Activated CD4-positive, alpha-beta memory T cell treated with anti-CD3 and anti-CD28 coated beads for 36 hours (primary cell): ENCODE measurements at places on chromosomes 5 and 9. TPM values are rescaled to one million over a fixed set of nuclear protein-coding genes. Genes with fewer than 3 reads are reported as not detected.

DNA sequence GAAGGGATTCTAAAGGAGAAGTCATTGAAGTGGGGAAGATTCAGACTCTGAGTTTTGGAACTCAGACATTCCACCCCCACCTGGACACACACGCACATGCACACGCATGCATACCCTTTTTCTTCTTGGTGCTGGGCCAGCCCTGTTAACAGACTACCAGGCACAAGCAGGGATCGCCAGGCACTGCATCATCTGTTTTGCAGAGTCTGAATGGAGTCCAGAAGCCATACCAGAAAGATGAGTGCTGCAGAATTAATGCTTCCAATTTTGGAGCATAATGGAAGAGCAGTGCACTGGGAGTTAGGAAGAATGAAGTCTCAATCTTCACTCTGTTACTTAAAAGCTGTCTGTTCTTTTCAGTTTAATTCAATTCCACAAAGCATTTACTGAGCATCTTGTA, 95.5 kb downstream of the PDE8B start:
- no peaks in the 10 kb centered on the region for H3K4me1 ChIP-seq
- H3K36me3 ChIP-seq: no peaks in the 10 kb centered on the region
- H3K27ac ChIP-seq: no peak overlapping the region
- DNase-seq: no peak
- no peak overlapping the region for H3K4me3 ChIP-seq

GRCh38 chr5:149675610-149676201, 54.4 kb upstream of the PPARGC1B start:
- H3K4me1 ChIP-seq: no peaks in the 10 kb centered on the region
- H3K27ac ChIP-seq: no peak overlapping the region
- no peak overlapping the region for H3K4me3 ChIP-seq
- DNase-seq: no peak
- H3K27me3 ChIP-seq: peaks cover 10% of the 10 kb centered on the region
- H3K36me3 ChIP-seq: peaks cover 5% of the 10 kb centered on the region

DNA sequence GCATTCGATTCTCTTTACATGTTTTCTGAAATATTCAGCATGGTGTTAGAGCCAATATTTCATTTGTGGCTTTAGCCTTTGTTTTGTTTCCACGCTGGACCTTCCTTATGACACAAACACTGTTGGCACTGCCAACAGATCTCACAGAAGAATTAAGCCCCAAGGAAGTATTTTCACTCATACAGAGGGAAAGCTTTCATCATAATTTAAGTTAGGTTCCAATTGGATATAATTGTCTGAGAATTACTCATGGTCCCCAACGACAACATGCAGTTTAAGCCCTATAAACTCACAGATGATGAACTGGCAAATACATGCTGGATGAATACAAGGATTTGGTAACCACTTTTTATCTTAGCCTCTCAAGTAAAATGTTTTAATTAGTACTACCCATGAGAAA, 259.5 kb downstream of the EBF1 start:
- H3K27me3 ChIP-seq: no peaks in the 10 kb centered on the region
- DNase-seq: no peak

DNA sequence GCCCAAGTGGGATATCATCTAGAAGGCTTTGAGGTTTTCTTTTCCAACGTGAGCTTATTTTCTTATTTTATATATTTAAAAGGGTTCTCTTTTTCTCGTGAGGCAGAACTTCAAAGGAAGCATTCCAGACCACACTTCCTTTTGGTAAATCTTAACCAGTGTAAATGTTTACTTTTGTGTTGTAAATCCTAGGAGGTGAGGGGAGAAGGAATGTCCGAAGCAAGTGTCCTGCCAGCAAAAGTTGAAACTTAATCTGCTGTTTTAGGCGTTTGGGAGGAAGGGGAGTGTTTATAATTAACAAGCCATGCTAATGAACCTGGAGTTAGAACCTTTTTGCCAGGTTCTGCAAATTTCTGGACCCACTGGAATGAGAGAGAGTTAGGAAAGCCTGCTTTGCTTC, 37.9 kb downstream of the WWC1 start:
- H3K27me3 ChIP-seq: peaks cover 5% of the 10 kb centered on the region
- no peaks in the 10 kb centered on the region for H3K36me3 ChIP-seq
- H3K4me3 ChIP-seq: no peak overlapping the region

GRCh38 chr5:79793304-79793703, 103.7 kb downstream of the CMYA5 start:
- peaks cover 6% of the 10 kb centered on the region for H3K27me3 ChIP-seq
- no peak overlapping the region for H3K4me3 ChIP-seq
- no peak overlapping the region for H3K27ac ChIP-seq
- H3K4me1 ChIP-seq: no peaks in the 10 kb centered on the region

- H3K4me1 ChIP-seq: no peaks in the 10 kb centered on the region
- H3K27ac ChIP-seq: no peak overlapping the region
- H3K27me3 ChIP-seq: peaks cover 5% of the 10 kb centered on the region
Measured at GRCh38 chr9:31908158-31908890, 476.1 kb upstream of the ACO1 start.

Gene HARS2
- 26.9 TPM for total RNA-seq

DNA sequence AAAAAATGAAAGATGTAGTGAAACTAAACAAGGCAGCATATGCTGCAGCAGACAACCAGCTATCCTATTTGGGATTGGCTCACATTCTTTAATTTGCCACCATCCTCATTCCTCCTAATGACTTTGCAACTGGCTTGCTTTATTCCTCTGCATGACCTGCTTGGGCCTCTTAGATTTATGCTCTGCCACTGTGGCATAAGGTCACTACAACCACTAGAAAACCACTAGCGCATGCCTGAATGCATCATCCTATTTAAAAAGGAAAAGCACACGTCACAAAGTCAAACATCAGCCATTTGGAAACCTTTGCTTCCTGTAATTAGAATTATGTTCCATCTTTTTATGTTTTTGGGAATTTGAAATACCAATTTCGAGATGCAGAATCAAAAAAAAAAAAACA, 40.8 kb upstream of the CCDC152 start:
- peaks cover 5% of the 10 kb centered on the region for H3K27me3 ChIP-seq
- no peak for DNase-seq
- peaks cover 18% of the 10 kb centered on the region for H3K4me1 ChIP-seq
- H3K27ac ChIP-seq: no peak overlapping the region
- H3K36me3 ChIP-seq: no peaks in the 10 kb centered on the region
- no peak overlapping the region for H3K4me3 ChIP-seq

Gene PPP3R2
- total RNA-seq: not detected

Gene TLE4
- total RNA-seq: 14.3 TPM

Gene COL15A1
- 0.14 TPM for total RNA-seq

DNA sequence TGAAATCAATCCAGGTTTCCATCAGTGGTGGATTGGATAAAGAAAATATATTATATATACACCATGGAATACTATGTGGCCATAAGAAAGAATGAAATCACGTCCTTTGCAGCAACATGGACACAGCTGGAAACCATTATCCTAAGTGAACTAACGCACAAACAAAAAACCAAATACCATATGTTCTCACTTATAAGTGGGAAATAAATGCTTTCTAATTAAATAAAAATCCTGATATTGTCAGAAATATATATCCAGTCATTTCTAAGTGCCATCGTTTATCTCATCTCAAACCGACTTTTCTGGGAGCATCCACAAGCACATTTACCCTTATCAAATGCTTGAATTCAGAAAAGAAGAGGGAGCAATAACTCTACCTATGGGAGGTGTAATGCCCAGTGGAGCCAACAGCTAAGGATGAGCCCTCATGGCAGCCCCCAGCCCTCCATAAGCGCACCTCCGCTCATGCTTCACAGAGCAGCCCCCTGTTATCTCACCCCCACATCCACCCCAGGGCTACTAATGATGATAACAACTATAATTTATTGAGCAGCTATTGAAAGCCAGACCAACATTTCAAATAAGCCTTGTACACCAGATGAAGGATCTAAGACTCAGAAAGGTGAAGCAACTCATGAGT, 101.7 kb upstream of the SPOCK1 start:
- DNase-seq: no peak
- no peak overlapping the region for H3K27ac ChIP-seq
- no peaks in the 10 kb centered on the region for H3K36me3 ChIP-seq
- peaks cover 16% of the 10 kb centered on the region for H3K27me3 ChIP-seq
- no peaks in the 10 kb centered on the region for H3K4me1 ChIP-seq
- no peak overlapping the region for H3K4me3 ChIP-seq

Gene SPINK6
- total RNA-seq: not detected

Gene SLC34A3
- not detected for total RNA-seq

DNA sequence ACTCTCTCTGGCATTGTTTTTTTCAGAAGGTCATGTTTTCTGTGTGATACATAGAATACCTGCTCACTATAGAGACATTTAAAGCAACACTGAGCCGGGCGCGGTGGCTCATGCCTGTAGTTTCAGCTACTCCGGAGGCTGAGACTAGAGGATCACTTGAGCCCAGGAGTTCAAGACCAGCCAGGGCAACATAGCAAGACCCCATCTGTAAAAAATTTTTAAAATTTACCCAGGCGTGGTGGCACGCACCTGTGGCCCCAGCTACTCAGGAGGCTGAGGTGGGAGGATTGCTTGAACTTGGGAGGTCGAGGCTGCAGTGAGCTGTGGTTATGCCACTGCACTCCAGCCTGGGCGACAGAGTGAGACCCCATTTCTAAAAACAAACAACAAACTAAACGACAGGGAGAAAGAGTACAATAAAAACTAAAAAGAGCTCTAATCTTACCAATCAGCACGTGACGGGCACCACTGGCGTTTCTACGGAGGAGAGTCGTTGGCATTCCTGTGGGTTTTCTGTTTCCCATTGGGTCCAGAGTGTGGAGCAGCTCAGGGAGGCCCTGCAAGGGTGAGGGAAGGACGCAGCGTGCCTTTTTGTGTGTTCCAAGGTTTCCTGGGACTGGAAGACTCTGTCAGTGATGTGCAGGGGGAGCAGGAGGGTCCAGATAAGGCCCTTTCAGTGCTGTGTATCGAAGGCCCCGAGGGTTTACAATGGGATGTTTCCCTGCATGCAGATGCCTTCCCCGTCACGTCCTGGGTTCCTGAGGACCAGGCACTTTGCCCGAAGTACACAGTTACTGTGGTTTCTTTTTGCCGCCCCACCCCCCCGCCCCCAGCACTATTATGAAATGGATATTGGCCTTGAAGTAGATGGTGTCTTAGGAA, 7.2 kb upstream of the RNU6ATAC start:
- H3K27me3 ChIP-seq: no peaks in the 10 kb centered on the region
- no peak overlapping the region for H3K27ac ChIP-seq
- H3K4me1 ChIP-seq: peaks cover under 1% of the 10 kb centered on the region
- no peaks in the 10 kb centered on the region for H3K36me3 ChIP-seq

DNA sequence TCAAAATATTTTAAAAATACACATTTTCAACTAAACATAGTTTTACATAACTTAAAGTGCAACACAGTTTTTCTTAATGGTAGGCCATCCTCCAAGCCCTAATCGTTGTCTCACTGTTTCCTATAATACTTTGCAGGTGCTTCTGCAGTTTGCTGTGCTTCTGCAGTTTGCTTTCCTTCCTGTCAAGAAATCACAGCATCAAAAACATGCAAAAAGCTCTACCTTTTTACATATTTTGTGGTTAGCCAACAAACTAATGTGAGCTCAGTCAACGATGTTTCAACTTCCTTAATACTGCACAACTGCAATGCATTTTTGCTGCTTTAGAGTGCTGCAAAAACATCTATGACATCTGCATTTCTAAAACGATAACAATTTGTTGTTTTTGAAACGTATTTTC, 25.2 kb downstream of the EMB start:
- H3K4me3 ChIP-seq: no peak overlapping the region
- H3K27ac ChIP-seq: no peak overlapping the region
- H3K36me3 ChIP-seq: peaks cover 13% of the 10 kb centered on the region
- no peaks in the 10 kb centered on the region for H3K27me3 ChIP-seq
- H3K4me1 ChIP-seq: peaks cover 70% of the 10 kb centered on the region
- no peak for DNase-seq

Gene LCN15
- not detected for total RNA-seq

- peaks cover 12% of the 10 kb centered on the region for H3K27me3 ChIP-seq
- no peak overlapping the region for H3K4me3 ChIP-seq
- H3K27ac ChIP-seq: no peak overlapping the region
- no peaks in the 10 kb centered on the region for H3K36me3 ChIP-seq
- DNase-seq: no peak
- peaks cover 5% of the 10 kb centered on the region for H3K4me1 ChIP-seq
Measured at GRCh38 chr9:124671861-124672260, 99.2 kb downstream of the NR6A1 start.

DNA sequence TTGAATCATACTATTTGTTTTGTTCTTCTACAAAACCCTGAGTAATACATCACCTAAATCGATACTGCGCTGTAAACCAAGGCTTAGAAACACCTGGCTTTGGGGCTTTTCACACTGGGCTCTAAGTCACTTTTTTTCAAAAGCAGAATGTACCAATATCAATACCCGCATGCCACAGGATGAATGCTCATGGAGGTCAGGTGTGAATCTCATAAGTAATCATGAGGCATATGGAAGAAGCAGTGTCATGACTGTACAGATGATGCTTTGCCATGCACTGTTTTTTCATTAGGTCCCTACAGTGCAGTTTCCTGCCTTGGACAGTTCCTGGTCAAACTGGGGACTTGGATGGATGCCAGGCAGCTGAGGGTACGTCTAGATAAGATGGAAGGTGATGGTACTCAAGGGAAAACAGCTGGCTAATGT, 49.0 kb upstream of the ATG10 start:
- no peak for DNase-seq
- H3K36me3 ChIP-seq: no peaks in the 10 kb centered on the region
- H3K4me3 ChIP-seq: no peak overlapping the region

GRCh38 chr9:126832440-126832839, 27.6 kb downstream of the ZBTB43 start:
- H3K27ac ChIP-seq: no peak overlapping the region
- H3K36me3 ChIP-seq: peaks cover 37% of the 10 kb centered on the region
- no peaks in the 10 kb centered on the region for H3K27me3 ChIP-seq
- H3K4me1 ChIP-seq: peaks cover 23% of the 10 kb centered on the region
- no peak overlapping the region for H3K4me3 ChIP-seq
- DNase-seq: no peak
